Sigmoid colon (tissue), 7 donors: ENCODE measurements at places on chromosomes 6 and 20.

- DNase-seq: no peak
Measured at GRCh38 chr6:31035862-31036497, 25.7 kb downstream of the MUC22 start.

GRCh38 chr20:24840121-24840713 lies 108.9 kb upstream of the CST7 start:
- no peak for DNase-seq

DNA sequence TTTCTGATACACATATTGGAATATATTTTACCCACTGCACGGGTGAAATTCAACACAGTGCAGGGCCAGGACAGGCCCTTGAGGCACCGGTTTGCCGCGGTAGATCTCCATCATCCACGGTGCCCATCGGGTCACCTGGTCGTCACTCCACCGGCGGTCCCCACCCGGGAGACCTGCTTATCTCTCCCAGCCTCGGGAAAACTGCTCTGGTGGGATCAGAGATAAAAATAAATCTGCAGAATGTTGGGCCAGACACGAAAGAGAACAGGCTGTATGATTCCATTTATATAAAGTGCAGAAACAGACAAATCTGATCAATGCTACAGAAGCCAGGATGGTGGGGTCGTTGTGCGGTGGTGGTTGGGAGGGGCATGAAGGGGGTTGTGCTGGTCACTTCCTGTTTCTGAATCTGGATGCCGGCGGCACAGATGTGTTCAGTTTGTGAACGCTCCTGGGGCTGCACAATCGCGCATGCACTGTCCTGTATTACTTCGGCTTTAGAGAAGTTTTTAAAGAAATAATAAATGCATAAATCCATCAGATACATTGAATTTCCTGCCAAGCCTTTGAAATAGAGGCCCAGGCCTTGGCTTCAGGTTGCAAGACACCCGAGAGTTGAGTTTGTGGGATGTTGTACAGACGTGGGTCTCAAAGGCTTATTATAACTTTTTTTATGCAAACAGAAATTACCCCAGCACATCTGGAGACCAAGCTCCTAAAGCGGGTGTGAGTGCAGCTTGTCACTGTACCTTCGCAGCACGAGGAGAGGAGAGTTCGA lies 54.3 kb downstream of the ANKRD60 start:
- DNase-seq: no peak

DNA sequence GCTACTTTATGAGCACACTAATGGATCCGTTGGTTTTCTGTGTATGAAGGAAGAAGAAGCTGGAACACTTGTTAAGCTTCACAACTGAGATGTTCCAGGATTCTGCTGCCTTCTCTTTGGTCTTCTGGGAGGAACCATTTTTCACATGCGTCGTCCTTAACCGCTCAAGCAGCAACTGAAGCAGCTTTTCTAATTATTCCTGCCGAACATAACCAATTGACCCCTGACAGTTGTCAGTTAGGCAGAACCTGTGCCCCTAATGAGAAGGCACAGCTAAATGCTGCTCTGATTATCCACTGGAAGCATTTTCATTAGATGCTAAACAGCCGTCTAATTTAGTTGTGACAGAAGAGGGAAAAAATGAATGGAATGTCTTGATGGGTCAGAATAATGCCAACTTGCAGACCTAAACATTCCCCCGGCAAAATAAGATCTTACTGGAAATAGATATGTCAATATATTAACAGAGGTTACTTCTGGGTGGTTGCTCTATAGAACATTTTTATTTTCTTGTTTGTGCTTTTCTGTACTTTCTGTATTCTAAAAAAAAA lies 85.0 kb upstream of the SMLR1 start:
- DNase-seq: no peak

GRCh38 chr6:104321301-104321700 lies 538.4 kb downstream of the HACE1 start:
- no peak for DNase-seq

DNA sequence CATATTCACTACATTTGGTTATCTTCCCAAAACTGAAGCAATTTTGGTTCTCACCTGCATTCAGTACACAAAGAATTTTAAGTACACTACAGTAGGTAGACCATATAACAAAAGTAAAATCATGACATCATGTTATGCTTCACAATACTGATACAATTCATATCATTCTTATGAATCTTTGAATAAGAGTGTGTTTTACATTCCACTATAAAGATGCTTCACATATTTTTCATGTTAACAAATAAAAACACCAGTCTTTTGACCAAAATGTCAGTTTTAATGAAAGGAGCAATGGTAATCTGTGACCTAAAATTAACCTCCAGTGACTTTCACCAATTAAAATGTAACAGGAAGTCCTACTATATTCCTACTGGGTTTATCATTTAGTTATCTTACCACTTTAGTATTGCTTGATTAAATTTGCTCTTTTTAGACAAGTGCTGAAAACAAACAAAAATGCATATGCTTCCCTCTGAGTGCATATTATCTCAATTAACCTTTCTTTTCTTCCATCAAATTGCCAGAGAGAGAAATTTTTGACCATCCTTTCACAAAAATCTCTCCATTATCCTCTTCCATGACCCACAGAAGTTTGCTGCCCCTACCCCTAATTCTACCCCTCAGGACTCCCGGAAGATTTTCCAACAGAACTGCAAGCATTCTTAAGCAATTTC lies 49.3 kb downstream of the PHIP start:
- DNase-seq: no peak

- no peak for DNase-seq
Measured at GRCh38 chr6:127382413-127382812, 39.0 kb upstream of the ECHDC1 start.

DNA sequence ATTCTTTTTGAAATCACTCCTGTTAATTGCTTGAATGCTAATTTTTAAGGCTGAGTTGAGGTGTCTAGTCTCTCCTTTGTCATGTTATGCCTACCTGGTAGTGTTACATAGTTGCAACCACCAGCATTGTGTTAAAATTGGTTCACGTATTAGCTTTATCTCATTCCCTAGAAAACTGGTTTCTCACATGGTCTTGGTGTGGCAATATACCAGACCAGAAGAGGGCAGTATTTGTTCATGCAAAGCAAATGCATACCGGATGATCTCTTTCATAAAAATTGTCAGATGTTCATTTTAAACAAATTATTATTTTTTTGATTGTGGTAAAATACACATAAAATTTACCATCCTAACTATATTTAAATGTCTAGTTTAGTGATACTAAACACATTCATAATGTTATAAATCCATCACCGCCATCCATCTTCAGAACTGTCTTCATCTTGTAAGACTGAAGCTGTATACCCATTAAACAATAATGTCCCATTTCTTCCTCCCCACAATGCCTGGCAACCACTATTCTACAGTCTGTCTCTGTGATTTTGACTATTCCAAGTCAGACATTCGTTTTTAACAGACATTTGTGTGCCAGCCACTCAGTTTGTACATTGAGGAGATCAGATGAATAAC lies 92.8 kb downstream of the ATRN start:
- DNase-seq: no peak

DNA sequence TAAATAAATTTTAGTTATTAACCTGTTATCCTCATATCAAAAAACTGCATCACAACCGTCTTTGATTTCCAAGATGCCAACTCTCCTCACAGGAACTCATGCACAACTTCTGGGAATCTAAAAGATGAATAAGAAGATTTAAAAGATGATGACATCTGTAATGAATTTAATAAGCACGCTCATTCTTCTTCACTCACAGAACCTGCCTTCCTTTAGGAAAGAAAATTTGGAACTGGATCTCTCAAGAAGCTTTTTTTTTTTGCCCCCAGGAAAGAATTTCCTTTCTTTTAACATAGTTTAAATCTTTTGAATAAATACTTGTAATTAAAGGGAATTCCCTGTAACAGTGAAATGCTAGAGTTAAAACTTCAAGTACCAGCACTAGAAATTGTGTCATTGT lies 161.5 kb downstream of the HIVEP2 start:
- no peak for DNase-seq

DNA sequence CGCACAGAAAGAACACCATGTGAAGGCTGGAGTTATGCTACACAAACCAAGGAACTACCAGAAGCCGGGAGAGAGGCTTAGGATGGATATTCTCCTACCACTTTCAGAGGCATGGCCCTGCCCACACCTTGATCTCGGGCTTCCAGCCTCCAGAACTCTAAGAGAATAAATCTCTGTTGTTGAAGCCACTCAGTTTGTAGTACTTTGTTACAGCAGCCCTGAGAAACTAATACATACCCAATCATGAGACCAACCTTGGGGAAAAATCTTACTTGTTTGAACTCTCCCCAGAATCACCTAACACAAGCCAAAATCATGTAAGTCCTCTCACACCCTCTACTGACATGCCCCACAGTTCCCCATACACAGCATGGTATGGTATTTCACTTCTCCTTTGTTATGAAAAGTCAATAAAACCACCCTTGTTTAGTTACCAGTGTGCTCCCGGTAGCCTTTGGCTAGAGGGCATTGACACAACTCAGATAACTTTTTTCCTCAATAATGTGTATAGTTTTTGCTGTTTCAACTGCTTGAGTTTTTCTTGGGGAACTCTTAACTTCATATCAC lies 40.7 kb upstream of the SLC2A12 start:
- DNase-seq: no peak

DNA sequence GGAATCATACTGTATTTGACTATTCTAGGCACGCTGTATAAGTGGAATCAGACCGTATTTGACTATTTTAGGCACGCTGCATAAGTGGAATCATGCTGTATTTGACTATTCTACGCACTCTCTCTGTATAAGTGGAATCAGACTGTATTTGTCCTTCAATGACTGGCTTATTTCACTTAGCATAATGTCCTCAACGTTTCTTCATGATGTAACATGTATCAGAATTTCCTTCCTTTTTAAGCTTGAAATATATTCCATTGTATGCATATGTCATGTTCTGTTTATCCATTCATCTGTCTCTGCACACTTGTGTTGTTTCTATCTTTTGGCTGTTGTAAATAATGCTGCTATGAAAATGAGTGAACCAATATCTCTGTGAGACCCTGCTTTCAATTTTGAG lies 5.7 kb downstream of the CCDC170 start:
- DNase-seq: no peak

- no peak for DNase-seq
Measured at GRCh38 chr6:90578894-90579549, 7.8 kb downstream of the MAP3K7 start.

DNA sequence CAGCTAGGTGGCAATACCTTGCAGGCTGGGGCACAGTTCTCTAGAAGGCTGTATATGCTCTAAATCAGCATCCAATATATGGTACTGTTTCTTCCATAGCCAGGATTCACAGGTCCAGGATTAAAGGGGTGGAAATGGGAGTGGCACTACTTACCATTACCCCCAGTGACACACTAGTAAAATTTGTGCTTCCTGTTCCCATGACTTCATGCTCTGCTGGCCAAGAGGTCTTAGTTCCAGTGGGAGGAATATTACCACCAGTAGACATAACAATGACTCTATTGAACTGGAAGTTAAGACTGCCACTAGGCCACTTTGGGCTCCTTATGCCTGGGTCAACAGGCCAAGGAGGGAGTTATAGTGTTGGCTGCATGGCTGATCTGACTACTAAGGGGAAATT lies 174.3 kb upstream of the TNFAIP3 start:
- no peak for DNase-seq

DNA sequence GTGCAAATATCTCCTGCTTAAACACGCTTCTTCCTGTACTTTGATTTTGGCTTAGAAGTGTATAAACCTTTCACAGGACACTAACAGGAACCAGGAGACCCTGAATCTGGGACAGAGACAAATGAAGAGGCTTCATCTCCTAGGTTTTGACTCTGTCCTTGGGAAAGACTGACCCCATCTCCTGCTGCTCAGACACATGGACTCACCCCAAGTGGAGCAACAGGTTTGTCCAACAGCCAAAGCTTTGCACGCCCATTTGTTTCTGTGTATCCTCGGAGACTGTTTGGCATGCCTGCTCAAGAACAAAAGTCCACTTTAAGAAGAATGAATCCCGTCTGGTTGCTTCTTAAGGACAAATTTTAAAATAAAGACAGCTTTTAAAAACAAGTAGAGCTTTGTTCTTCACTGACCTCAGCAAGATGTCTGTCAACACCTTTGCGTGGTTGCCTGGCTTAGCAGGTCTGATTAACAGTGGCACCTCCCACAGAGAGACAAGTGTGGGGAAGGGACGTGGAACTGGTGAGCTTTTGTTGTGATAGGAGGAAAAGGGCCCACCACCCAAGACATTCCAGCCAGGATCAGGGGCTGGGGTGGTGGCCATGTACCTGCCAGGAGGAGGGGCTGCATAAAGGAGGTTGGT lies 202.6 kb downstream of the SOD2 start:
- peak; percentile 83 for DNase-seq

GRCh38 chr20:24744747-24745146 lies 204.3 kb upstream of the CST7 start:
- DNase-seq: no peak

GRCh38 chr20:7606941-7607340 lies 333.3 kb downstream of the HAO1 start:
- no peak for DNase-seq

GRCh38 chr6:79600812-79601609 lies 30.1 kb upstream of the SH3BGRL2 start:
- no peak for DNase-seq

- no peak for DNase-seq
Measured at GRCh38 chr20:577167-577791, 32.8 kb downstream of the TCF15 start.

DNA sequence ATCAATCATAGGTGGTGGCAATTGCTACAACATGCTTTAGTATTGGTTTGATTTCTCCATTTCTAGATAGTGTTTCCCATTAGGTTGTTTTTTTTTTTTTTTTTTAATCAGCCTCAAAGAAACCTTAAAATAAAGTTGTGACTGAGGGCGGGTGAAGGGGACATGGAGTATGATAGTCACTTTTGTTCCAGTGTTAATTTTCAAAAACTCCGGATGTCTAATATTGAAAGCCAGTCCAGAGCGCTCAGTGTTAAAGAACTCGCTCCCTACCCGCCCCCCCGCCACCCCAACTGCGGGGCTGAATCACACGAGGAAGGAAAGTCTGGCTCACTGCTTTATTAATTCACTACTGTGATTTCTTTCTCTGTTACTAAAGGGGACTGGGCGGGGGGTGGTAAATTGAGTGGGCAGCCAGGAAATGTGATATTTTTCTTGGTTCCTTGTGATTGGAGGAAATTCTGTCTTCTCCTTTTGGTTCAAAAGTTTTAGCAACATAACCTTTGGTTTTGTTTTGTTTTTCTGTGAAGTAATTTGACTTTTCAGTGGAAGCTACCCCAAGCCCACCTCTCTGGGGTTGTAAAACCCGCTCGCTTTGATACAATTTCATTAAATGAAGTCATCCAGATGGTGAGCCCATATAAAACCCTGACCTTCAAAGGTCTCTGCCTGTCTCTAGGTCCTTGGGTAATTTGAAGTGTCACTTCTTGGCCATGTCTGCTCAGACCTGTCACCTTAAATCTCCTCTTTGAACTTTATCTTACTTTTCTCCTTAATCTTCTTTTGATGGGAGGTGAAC lies 38.0 kb downstream of the TNFAIP3 start:
- DNase-seq: no peak

DNA sequence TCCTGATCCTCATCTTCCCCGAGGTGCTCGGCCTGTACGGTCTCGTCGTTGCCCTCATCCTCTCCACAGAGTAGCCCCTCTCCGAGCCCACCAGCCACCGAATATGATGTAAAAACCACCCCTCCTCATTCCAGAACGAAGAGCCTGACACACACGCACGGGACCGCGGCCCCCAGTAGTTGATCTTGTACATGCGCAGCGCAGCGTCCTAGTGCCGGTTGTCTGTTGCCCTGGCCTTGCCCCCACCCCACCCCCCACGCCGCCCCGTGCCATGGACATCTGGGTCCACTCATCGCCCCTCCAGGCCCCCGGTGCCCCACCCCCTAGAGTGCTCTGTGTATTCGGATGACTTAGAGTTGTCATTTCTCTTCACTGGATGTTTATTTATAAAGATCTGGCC lies 5.2 kb upstream of the PRPH2 start:
- DNase-seq: peak; percentile 71

GRCh38 chr6:74409447-74409846 lies 713.4 kb downstream of the CD109 start:
- DNase-seq: no peak
